NCI-H460 (cell line): ENCODE measurements at places on chromosomes 5 and 9.

GRCh38 chr9:13354733-13355132 is 75.2 kb upstream of the MPDZ start:
- DNase-seq = no peak

DNA sequence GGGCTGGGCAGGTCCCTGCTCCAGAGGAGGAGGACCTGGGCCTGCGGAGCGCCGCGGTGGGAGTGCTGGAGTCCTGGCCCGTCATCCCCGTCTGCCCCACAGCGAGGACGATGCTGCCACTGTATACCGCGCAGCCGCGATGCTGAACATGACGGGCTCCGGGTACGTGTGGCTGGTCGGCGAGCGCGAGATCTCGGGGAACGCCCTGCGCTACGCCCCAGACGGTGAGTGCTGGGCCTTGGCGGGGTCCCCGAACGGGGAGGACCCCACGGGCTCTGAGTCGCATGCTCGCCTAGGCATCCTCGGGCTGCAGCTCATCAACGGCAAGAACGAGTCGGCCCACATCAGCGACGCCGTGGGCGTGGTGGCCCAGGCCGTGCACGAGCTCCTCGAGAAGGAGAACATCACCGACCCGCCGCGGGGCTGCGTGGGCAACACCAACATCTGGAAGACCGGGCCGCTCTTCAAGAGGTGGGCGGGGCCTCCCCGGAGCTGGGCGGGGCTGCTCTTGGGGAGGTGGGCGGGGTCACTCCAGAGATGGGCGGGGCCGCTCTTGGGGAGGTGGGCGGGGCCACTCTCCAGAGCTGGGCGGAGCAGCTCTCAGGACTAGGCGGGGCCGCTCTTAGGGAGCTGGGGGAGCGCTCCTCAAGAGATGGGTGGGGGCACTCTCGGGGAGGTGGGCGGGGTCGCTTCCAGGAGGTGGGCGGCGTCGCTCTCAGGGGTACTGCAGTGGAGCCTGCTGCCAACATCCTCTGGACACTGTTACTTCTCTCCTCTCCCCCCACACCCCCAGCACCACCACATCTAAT is 13.1 kb downstream of the LRRC26 start:
- DNase-seq = no peak

DNA sequence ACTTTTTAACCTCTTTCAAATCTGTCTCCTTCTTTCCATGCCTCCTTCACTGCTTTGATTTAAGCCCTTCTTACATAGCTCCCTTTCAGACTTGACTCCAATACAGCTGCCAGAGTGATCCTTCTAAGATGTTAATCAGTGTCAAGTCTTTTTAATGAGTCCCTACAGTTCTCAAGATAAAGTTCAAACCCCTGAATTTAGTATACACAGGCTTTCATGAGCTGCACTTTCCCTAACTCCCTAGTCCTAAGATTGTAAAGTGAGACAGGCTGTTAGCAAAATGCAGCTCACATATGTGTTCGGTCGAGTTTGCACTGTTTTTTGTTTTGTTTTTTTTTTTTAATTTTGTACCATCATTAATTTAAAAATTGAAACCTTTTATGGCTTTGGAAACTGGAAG is 190.4 kb upstream of the VCAN start:
- no peak for DNase-seq

DNA sequence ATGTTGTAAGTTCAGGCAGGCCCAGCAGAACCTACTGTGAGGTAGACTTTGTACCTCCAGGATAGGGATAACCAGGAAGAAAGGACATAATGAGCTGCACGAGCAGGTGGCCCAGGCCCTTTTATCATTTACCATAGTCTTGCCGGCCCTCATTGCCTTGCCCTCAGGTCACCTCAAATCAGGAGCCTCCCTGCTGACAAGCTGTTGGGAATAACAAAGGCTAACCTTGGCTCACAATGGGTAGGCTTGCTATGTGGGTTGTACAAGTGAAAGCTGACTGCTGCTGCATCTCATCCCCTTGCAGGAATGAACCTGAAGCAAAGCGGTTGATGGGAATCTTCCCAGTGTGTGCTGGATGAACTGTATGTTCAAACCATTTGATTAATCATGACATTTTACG is 159.5 kb upstream of the ACTBL2 start:
- DNase-seq = no peak

- DNase-seq = no peak
Observed at GRCh38 chr5:383066-383465, 59.9 kb upstream of the EXOC3 start.

- no peak for DNase-seq
Observed at GRCh38 chr5:144585681-144586080, 415.0 kb downstream of the KCTD16 start.

DNA sequence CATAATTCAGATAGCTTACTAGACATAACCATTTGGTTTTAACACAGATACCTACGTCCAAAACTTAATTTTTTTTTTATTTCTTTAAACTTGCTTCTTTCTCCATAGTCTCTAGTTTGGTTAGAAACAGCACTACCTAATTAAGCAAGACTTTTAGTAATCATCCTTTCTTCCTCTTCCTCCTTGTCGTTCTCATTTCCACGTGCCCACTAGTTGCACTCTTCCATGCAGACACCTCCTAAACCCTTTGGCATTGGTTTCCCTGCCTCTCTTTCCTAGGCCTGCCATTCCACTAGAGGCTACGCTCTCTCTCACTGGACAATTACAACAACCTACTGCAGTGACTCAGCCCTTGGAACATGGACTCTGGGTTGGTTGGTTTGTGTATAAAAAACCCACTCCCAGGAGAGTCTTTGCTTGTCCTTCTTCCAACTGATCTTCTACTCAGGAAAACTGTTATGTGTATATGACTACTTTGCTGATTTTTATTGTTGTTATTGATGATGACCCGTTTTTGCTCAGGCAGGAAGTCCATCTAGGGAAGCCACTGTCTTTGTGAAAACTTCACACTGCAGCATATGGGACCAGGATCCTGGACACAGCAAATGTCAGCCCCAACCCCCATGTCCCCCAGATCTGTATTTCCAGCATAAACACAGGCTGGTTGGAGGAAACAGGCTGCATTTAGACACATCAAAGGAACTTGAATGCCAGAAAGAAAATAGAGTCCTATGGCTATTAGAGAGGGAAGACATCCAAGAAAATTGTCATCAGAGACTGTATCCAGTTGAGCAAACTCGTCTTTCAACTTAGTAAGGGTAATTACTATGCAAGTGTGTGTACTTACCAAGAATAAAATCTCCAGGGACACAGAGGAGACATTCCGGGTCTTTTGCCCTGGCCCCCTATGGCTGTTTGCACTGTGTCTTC is 503.2 kb downstream of the GADD45G start:
- no peak for DNase-seq

GRCh38 chr5:59923465-59923864 is 29.9 kb upstream of the PDE4D start:
- DNase-seq = no peak

DNA sequence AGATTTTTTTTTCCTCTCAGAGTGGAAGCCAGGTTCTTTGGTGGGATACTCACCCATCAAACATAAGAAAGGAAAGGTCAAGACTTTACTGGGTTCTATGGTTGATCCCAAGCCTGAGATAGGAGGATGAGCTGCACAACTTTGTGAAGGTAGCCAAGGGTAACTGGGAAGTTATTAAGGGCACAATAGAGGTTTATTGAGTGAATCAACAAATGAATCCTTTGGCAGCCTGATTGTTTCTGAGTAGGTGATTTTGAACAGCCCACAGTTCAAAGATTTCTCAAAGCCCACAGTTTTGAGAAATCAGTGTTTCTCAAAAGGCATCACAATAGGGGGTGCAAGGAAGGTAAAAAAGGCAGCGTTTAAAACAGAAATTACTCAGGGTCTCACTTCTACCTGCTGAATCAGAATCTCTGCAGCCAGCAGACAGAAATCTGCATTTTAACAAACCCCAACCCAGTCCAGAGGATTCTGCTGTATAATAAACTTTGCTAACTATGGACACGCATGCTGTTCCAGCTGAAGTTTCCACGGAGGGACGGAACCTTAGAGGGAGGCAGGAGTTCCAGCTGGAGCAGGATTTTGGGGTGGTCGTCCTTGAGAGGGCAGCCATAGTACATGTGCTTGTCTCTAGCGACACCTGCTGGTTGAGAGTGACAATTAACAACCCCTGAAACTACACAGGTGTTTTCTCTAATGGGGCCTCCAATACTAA is 32.7 kb upstream of the FSD1L start:
- DNase-seq = peak; percentile 60

DNA sequence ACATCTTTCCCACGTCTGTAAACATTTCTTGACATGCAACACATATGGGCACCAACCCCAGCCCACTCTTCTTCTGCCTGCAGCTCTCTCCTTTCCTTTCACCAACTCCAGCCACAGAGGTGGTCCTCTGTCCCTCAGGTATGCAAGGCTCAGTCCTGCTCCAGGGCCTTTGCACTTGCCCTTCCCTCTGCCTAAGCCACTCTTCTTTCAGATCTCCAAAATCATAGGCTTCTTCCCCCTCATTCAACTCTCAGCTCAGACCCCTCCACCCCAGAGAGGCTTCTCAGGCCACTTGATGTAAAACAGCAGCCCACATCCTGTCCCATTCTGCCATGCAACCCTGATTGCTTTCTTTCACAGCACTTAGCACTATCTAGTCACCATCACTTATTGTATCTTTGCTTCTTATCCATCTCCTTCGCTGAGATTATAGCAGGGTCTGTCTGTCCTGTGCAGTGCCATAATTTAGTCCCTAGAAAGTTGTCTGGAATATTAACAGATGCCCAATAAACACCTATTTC is 3.4 kb downstream of the LIFR start:
- DNase-seq = no peak

GRCh38 chr9:27799326-27799725 is 226.0 kb upstream of the C9orf72 start:
- no peak for DNase-seq

- DNase-seq = peak; percentile 27
Observed at GRCh38 chr5:53381-54174, 38.4 kb upstream of the PLEKHG4B start.

DNA sequence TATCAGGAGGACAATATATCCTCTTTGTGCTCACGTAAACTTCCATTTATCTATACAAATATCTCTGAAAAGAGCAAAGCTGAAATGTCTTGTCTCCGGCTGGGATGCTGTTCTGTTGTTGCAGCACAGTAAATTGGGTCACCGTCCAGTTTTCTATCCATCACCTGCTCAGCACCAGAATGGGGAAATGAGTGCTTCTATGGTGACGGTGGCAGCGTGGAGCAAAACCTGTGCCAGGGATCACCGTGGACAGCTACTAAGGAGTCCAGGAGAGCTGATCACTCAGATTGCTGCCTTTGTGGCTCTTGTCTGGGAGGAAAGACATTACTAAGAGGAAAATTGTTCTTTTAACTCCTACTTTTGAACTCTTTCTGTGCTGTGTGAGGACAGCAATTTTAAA is 531.6 kb downstream of the PSAT1 start:
- DNase-seq = no peak

- DNase-seq = no peak
Observed at GRCh38 chr5:129691220-129691619, 56.7 kb upstream of the MINAR2 start.

DNA sequence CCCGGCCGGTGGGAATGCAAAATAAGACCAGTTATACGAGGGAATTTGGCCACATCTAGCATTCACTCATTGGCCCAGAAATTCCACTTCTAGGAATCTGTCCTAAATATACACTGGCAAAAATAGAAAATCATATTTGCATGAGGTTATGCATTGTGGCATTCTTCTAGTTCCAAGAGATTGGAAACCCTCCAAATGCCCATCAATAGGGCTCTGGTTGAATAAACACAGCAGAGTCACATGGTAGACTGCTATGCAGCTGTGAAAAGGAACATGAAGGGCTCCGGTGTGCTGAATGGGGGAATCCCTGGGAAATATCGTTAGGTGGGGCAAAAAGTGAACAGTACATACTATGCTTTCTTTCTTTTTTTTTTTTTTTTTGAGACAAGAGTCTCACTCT is 36.8 kb downstream of the PTGES start:
- DNase-seq = no peak

DNA sequence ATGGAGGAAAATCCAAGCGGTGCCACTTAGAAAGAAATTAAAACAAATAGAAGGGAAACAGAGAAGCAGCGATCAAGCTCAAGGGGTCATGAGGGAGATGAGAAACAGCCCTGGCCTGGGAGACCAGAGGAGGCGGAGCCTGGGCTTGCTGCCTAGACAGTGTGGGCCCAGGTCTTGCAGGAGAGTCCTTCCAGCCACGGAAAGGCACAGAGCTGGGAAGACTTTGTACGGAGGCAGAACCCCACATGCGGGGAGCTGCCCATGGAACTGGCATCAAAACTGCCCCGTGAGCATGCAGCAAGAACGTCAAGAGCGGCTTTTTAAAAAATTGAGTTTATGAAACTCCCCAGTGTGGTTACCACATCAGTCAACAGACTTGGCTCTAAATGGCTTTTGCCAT is 119.4 kb downstream of the IRX1 start:
- no peak for DNase-seq
